ENCODE measurements at places on chromosomes 11 and 22.

GRCh38 chr11:37978647-37979046 lies 1380.6 kb upstream of the RAG2 start:
- no peak for DNase-seq

GRCh38 chr11:21289686-21290085 lies 620.3 kb downstream of the NELL1 start:
- no peak for DNase-seq

DNA sequence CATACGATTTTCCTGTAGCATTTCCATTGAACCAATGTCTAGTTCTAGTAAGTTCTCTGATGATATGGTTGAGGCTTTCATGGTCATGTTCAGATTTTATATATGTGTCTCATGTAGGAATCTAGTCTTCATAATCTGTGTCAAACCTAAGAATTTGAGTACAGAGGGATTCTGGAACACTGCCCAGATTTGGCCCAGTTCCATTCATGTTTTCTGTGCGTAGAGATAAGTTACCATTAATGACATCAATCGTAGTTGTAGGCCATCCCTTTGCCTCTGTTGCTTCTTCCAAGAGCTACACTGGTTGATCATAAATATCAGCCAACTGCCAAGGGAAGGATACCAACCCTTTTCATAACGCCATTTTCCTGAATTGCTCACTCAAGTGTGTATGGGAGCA lies 23.3 kb downstream of the ST3GAL4 start:
- no peak for DNase-seq

DNA sequence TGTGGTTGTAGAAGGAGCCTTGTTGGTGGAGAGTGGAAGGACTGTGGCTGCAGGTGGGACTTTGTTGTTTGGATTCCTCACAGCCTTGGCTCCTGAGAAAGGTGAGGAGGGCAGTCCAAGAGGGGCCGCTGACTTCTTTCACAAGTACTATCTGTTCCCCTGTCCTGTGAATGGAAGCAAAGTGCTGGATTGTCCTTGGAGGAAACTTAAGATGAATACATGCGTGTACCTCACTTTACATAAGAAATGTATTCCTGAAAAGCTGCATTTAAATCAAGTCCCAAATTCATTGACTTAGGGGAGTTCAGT lies 2.4 kb downstream of the FUT4 start:
- DNase-seq = no peak

- DNase-seq = no peak
Observed at GRCh38 chr22:48398181-48398905, 1429.3 kb downstream of the BRD1 start.

DNA sequence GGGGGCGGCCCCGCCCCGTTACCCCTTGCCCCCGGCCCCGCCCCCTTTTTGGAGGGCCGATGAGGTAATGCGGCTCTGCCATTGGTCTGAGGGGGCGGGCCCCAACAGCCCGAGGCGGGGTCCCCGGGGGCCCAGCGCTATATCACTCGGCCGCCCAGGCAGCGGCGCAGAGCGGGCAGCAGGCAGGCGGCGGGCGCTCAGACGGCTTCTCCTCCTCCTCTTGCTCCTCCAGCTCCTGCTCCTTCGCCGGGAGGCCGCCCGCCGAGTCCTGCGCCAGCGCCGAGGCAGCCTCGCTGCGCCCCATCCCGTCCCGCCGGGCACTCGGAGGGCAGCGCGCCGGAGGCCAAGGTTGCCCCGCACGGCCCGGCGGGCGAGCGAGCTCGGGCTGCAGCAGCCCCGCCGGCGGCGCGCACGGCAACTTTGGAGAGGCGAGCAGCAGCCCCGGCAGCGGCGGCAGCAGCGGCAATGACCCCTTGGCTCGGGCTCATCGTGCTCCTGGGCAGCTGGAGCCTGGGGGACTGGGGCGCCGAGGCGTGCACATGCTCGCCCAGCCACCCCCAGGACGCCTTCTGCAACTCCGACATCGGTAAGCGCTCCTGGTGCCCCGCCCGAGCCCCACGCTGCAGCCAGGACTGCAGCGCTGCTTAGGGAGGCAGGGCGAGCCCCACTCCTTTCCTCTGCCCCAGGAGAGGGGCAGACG lies at the start of gene TIMP3:
Gene TIMP3, plus strand, starts transcription at position 169 of the 700 bp plus-strand sequence. Its CDS starts 297 bp downstream, at position 466.
- no peak for DNase-seq

GRCh38 chr11:121670266-121670665 lies 217.5 kb upstream of the SORL1-AS1 start:
- DNase-seq = no peak

GRCh38 chr11:35856259-35856658 lies 87.6 kb upstream of the LDLRAD3 start:
- no peak for DNase-seq

- DNase-seq = no peak
Observed at GRCh38 chr11:47732271-47732670, 17.1 kb upstream of the AGBL2 start.

DNA sequence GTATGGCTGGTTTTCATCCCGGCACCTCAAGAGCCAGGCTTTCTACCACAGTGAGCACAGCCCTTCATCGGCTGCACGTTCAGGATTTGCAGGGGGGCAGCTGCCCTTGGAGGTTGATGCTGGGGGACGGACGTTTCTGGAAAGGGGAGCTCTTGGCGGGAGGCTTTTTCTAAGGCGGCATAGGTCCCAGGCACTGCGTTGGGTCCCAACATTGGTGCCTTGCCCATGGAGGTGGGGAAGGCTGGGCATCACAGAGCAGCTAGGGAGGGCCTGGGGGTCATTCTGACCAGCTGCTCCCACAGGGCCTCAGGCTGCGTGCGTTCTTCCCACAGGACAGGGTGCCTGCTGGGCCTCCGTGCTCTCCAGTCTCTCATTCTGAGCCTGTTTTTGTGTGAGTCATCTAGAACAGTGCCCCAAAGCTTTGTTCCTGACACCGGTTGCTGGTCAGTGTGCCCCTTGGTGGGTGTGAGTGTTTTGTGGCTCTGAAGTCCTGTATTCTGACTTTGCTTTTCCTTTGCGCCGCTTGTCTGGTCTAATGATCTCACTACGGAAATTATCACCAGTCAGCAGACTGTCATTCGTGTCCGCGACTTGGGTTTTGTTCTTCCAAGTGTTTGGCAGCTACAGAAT lies 275.9 kb downstream of the TBC1D22A start:
- DNase-seq = no peak

DNA sequence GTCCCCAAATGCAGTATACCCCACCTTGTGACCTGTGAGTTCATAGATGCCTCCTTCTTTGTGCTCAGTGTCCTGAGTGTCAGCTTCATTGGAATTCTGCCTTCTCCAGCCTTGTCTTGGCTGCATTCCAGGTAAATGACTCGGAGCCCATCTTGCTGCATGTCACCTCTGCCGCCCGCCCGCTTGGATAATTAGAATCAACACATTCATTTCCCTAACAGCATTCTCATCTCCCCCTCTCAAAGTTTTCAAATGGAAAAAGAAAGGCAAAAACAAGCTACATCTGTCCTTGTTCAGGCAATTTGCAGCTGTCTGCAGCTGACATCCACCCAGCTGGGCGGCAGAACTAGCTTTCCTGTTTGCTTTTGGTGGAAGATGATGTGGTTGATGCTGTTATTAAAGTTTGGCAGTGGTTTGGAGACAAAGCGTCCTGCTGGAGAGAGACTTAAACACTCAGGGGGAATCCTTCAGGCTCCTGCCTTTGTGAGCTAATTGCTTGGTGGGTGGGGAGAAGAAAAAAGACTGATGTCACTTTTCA lies 198.8 kb upstream of the SEZ6L start:
- DNase-seq = no peak

GRCh38 chr11:4921796-4922195 lies 2.3 kb downstream of the OR51G1 start:
- no peak for DNase-seq

GRCh38 chr11:81237139-81237538 lies 1496.5 kb downstream of the FAM181B start:
- DNase-seq = no peak

DNA sequence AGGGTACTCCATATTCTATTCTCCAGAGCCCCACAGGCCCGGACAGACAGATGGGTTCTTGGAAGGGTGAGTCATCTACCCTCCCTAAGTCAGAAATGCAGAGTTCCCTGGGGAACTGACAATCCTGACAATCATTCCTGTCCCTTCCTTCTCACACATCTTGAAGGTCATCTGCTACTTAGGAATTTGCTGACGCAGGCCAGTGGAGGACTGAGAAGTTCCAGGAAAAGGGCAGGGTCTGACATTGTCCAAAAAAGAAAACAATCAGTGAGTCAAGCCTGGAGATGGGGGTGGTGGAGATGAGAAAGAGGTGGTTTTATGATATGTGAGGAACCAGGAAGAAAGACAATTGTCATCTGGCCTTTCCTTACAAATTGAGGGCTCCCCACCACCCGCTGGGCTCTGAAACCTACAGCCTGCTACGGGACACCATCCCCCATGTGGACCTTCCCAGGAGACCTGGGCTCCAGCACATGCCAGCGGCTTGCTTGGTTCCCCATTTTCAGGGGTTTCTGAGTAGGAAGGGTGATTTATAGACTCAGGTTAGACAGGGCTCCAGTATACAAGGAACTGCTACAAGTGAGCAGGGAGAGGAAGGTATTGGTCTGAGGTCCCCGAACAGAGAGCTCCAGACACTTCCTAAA lies 12.9 kb downstream of the CD59 start:
- no peak for DNase-seq

DNA sequence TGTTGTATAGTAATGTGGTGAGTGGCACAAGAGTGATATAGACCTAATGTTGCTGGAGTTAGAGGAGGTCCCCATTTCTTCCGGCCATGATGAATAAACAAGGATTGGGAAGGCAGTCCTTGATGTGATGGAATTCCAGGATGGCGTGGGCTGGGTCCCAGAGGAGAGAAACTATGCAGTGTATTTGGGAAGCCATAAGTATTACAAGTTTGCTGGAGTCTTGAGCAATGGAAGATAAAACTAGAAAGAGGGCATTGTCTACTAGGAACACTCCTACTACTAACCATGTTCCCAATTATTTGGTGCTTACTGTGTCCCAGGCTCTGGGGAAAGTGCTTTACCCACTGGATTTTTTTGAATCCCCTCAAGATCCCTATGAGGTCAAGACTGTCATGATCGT lies 20.0 kb downstream of the LDLRAD3 start:
- DNase-seq = no peak

- DNase-seq = no peak
Observed at GRCh38 chr11:131858505-131858904, 488.1 kb downstream of the NTM start.

DNA sequence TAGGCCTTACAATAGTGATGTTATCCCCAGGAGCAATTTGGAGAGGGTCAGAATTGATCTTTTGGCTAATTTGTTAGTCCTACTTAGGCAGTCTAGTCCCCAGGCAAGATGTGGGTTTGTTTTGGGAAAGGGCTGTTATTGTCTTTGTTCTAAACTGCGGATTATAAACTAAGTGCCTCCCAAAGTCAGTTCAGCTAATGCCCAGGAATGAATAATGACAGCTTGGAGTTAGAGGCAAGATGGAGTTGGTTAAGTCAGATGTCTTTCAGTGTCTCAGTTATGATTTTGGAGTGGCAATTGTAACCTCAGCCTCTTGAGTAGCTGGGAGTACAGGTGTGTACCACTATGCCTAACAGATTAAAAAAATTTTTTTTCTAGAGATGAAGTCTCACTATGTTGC lies 7.3 kb upstream of the CLNS1A start:
- no peak for DNase-seq

GRCh38 chr11:76276781-76277155 lies 70.5 kb upstream of the WNT11 start:
- DNase-seq = no peak

GRCh38 chr22:27409299-27409698 lies 392.3 kb downstream of the MN1 start:
- no peak for DNase-seq

- DNase-seq = no peak
Observed at GRCh38 chr11:34975482-34975881, 59.1 kb downstream of the PDHX start.

- DNase-seq = no peak
Observed at GRCh38 chr11:32279672-32280071, 155.7 kb downstream of the WT1 start.

DNA sequence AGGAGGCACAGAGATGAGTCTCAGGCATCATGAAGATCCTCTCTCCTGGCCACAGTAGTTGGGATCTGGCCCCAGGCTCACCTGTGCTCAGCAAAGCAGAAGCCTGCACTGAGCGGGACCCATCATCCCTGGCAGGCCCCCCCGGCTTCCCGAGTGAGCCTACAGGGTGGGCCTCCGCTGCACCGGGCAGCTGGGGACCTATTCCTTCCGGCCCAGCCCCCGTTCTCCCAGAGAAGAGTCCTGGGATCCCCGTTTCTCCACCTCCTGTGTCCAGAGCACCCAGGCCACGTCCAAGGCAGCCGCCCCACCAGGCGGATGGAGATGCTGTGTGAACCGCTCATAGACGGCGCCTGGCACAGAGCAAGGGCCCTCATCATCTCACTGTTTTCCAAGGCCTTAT lies 52.5 kb downstream of the ANO1 start:
- no peak for DNase-seq

DNA sequence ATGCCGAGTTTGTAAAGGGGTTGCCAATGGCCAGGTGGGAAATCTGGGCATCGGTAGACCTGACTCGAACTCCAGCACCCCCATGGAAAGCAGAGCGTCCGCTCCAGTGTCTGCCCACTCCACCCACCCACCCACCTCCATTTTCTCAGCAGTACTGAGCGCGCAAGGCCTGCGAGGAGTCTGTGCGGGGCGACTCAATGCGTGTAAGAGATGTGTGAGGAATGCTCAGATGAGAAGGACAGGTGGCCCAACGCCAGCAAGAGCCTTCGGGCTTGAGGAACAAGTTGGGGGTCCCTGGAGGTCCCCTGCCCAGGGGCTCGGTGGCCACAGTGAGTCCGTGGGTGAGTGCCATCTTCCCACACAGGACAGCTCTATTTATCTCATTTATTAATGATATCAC lies 50.6 kb downstream of the CERK start:
- DNase-seq = no peak

DNA sequence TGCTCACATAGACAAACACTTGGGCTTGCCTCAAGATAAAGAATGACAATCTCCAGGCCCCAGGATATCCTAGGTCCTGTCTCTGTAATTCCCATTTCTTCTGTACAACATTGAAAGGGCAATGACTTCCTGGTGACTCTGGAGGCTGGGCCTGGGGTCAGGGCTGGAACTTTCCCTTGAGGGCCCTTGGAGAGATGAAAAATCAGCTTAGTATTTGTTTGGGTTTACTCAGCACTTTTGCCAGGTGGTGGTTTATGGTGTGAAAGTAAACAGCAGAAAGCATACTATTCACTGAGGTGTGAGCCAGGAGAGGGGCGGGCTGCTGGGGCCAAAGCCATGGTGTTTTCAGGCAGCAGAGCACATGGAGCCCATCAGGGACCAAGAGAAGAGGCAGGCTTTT lies 214.7 kb upstream of the NARS2 start:
- no peak for DNase-seq

DNA sequence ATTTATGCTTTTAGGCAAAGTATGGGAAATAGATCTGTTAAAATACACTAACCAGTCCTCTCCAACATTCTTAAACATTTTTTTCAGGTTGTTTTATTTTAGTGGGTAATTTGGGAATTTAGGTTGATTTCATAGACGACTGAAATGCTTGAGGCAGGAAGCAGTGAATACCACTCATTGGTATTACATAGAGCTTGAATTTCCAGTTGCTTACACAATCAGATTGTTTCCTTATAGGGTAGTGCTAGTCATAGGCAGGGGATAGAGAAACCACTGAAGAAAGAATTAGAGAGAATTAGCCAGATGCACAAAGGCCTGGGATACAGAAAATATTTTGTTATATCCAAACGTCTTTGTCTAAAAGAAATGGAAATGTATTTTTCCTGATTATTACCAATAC lies 23.9 kb upstream of the LYVE1 start:
- DNase-seq = no peak

- DNase-seq = no peak
Observed at GRCh38 chr22:34798605-34799004, 267.4 kb upstream of the ISX start.

- no peak for DNase-seq
Observed at GRCh38 chr11:61505640-61506155, 2.9 kb upstream of the LRRC10B start.

- DNase-seq = no peak
Observed at GRCh38 chr22:41021061-41021612, 70.0 kb downstream of the RBX1 start.
